ENCODE measurements at places on chromosomes 16 and 17. TPM values are rescaled to one million over a fixed set of nuclear protein-coding genes. Genes with fewer than 3 reads are reported as not detected.
A peak's percentile ranks its signal among the peaks of the same experiment; 100 is the strongest.

GRCh38 chr17:74852237-74853047, 7.2 kb downstream of the GRIN2C start:
- no peak for DNase-seq

- peak; percentile 82 for DNase-seq
These were observed at the start of gene CTF1 for GRCh38 chr16:30896261-30896888. CTF1 (plus strand) TSS chr16:30896614; CDS start chr16:30896644, 30 bp downstream.

- no peak for DNase-seq
These were observed 6.4 kb downstream of the DOC2A start for GRCh38 chr16:30004424-30004776.

- no peak for DNase-seq
These were observed 11.6 kb upstream of the NDUFAB1 start for GRCh38 chr16:23607726-23608125.

DNA sequence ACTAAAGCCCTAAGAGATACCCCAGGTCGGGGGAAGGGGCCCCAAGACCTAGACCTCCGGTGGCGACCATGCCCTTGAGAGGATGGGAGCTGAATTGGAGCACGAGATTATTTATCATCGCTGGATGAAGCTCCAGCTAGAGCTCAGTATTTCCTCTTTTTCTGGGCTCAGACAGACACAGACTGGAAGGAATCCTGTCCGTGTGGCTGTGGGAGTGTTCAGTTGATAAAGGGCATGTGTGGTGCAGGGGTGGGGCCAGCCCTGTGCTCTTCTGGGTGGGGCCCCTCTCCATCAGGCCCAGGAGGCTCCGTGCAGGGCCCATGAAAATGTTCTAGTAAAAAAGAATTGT, 6.3 kb upstream of the CBX4 start:
- DNase-seq = peak; percentile 59

KRT39 gene
- not detected for total RNA-seq

KCNH4 gene
- 0.24 TPM for total RNA-seq
